ENCODE measurements at places on chromosomes 13 and 19.

GRCh38 chr13:46478651-46479050, 74.3 kb upstream of the LRCH1 start:
- H3K4me1 ChIP-seq: no peaks in the 10 kb centered on the region
- H3K36me3 ChIP-seq: no peaks in the 10 kb centered on the region
- no peak for DNase-seq
- H3K27ac ChIP-seq: no peak overlapping the region

- DNase-seq: no peak
- no peaks in the 10 kb centered on the region for H3K36me3 ChIP-seq
- peaks cover 19% of the 10 kb centered on the region for H3K4me1 ChIP-seq
- no peaks in the 10 kb centered on the region for H3K27me3 ChIP-seq
- peak overlapping the region; percentile 87 for H3K27ac ChIP-seq
These were observed 35.3 kb downstream of the INSR start for GRCh38 chr19:7258840-7259395.

DNA sequence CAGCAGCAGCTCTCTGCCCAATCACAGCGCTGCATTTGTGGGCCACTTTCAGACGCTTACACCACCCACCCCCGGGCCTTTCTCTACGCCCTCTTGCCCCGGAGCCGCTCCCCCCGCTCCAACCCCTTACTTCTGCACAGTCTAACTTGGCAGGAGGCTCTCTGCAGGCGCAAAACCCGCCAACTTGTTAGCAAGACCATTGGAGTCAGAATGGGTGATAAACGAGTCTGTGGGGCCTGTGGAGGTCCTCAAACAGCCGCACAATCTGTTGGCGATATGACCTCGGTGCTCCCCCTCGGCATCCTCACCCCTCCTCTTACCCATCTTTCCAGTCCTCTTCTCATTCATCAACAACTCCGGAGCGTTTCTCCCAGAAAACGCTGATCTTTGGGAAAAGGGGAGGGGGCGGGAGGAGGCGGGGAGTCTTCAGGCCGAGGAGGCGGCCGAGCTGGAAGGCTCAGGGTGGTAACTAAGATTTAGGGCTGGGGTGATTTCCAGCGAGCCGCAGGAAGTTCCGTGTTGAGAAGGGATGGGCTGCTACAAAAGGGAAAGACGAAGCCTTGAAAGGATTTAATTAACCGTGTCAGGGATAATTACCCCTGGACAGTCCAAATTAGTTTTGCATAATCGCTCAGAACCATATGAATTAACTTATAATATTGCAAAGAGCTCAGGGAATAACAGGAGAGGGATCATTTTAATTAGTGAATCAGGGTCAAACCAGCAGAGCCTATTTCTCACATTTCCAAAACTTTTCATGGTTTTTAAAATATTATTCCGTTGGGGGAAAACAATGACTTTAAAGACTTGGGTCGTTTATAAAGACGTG, 4.1 kb downstream of the SOX21 start:
- H3K4me3 ChIP-seq: no peak overlapping the region
- H3K4me1 ChIP-seq: peaks cover 21% of the 10 kb centered on the region
- peaks cover 95% of the 10 kb centered on the region for H3K27me3 ChIP-seq
- H3K27ac ChIP-seq: no peak overlapping the region
- DNase-seq: no peak

DNA sequence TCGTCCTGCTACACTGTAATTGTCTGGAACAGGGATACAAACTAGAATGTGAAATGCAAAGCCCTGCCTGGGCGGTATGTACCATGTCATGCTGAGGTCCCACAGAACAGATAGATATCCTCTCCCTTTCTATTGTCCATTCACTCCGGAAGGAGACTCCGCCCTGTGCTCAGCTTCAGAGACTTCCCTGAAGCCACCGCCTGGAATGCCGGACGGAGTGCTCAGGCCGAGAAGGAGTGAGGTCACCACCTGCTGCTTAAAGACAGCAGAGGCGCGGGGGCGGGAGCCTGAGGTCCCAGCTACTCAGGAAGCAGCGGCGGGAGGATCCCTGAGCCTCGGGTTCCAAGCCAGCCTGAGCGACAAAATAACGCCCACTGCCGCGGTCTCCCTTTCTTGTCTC, 890 bp upstream of the ZNF611 start:
- peak overlapping the region; percentile 95 for H3K27ac ChIP-seq
- H3K27me3 ChIP-seq: no peaks in the 10 kb centered on the region
- H3K4me3 ChIP-seq: peak overlapping the region; percentile 5
- peak; percentile 90 for DNase-seq

GRCh38 chr13:34162544-34162933, 344.6 kb downstream of the RFC3 start:
- H3K4me3 ChIP-seq: no peak overlapping the region
- H3K27me3 ChIP-seq: no peaks in the 10 kb centered on the region
- H3K27ac ChIP-seq: peak overlapping the region; percentile 46

- DNase-seq: peak; percentile 37
- H3K4me3 ChIP-seq: no peak overlapping the region
- H3K4me1 ChIP-seq: no peaks in the 10 kb centered on the region
These were observed 19.9 kb downstream of the MEGF8 start for GRCh38 chr19:42345191-42345812.

DNA sequence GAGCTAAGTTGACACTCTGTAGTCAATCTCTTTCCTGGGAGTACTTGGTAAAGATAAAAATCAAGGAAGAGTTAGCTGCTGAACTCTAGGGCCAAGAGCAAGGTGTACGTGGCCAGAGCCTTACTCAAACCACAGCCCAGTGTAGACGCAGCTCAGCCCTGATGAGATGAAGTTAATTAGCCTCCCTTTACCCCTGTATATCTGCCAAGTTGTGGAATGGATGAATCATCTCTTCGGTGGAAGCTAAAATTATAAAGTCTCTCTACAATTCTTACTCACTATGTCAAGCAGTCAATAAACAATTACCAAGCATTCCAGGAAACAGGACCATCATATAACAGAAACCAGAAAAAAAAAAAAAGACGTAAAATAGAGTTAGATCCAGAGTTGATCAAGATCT, 146.9 kb upstream of the UFM1 start:
- no peaks in the 10 kb centered on the region for H3K4me1 ChIP-seq
- DNase-seq: no peak
- no peaks in the 10 kb centered on the region for H3K27me3 ChIP-seq
- no peak overlapping the region for H3K27ac ChIP-seq

- H3K27me3 ChIP-seq: no peaks in the 10 kb centered on the region
- peaks cover 15% of the 10 kb centered on the region for H3K4me1 ChIP-seq
- H3K4me3 ChIP-seq: no peak overlapping the region
- H3K36me3 ChIP-seq: no peaks in the 10 kb centered on the region
- H3K27ac ChIP-seq: peak overlapping the region; percentile 88
These were observed 1.9 kb downstream of the ADAT3 start for GRCh38 chr19:1906985-1907562.

DNA sequence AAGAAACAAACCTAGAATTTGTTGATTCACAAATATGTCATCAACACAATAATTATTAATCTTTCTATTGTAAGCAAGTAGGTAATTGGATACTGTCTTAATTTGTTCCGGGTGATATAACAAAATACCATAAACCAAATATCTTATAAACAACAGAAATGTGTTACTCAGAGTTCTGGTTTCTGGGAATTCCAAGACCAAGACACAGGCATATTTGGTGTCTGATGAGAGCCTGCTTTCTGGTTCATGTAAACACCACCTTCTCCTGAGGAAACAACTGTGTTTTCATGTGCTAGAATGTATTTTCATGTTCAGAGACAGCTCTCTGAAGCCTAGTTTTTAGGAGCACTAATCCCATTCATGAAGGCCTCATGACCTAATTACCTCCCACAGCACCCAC, 1819.5 kb downstream of the SLITRK5 start:
- H3K27ac ChIP-seq: no peak overlapping the region
- H3K36me3 ChIP-seq: no peaks in the 10 kb centered on the region
- no peak overlapping the region for H3K4me3 ChIP-seq
- no peaks in the 10 kb centered on the region for H3K4me1 ChIP-seq

GRCh38 chr13:98549728-98550317, 27.1 kb downstream of the STK24 start:
- no peak overlapping the region for H3K4me3 ChIP-seq
- DNase-seq: no peak
- H3K27ac ChIP-seq: peak overlapping the region; percentile 35
- no peaks in the 10 kb centered on the region for H3K27me3 ChIP-seq
- no peaks in the 10 kb centered on the region for H3K36me3 ChIP-seq

- H3K36me3 ChIP-seq: no peaks in the 10 kb centered on the region
- no peak overlapping the region for H3K27ac ChIP-seq
- no peaks in the 10 kb centered on the region for H3K4me1 ChIP-seq
- no peaks in the 10 kb centered on the region for H3K27me3 ChIP-seq
These were observed 7.6 kb upstream of the NAXD start for GRCh38 chr13:110607675-110608224.

DNA sequence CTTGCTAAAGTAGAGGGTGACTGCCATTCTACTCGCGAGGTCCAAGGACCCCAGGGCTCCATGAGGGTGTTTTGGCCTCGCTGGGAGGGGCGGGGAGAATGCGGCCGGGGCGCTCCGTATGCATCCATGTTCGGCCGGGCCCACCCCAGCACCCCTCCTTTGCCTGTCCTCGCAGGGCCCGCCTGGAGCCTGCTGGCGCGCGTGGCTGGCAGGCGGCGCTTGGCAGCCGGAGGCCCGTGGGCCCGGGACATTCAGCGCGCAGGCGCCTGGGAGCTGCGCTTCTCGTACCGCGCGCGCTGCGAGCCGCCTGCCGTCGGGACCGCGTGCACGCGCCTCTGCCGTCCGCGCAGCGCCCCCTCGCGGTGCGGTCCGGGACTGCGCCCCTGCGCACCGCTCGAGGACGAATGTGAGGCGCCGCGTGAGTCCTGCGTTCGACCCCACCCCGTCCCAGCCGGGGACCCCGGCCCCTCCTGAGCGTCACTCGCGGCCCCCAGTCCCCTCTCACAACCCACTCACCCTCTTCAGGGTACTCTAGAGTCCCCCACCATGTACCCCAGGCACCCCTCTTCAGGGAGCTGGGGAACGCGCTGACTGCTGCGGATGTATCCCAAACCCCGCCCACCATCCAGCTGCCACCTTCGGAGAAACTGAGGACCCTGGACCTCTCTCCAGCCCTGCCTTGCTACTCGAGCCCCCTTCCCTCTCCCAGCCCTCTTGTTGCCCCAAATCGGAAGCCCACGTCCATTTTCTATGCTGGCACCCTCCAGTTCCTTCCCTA, 4.1 kb downstream of the DLL3 start:
- no peaks in the 10 kb centered on the region for H3K36me3 ChIP-seq
- peak; percentile 87 for DNase-seq
- no peak overlapping the region for H3K4me3 ChIP-seq
- peaks cover 71% of the 10 kb centered on the region for H3K27me3 ChIP-seq
- H3K27ac ChIP-seq: no peak overlapping the region

DNA sequence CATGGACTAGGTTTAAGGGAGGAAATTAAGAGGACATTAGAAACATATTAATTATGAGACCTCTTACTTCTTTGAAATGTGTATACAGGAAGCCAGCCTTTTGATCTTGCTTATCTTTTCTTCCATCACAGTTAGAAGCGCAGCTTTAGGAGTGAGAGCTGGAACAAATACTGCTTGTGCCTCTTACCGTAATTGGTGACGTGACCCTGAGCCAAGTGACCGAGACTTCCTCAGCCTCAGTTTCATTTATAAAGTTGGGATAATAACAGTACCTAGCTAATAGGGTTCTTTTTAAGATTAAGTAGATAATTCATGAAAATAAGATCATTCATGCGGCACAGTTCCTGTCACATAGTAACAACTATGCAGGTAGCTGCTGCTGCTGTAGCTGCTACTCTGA, 18.5 kb downstream of the FREM2 start:
- no peak overlapping the region for H3K4me3 ChIP-seq
- H3K27ac ChIP-seq: no peak overlapping the region
- H3K4me1 ChIP-seq: no peaks in the 10 kb centered on the region

- no peak for DNase-seq
- no peaks in the 10 kb centered on the region for H3K27me3 ChIP-seq
- no peak overlapping the region for H3K27ac ChIP-seq
These were observed 75.0 kb upstream of the SLC15A1 start for GRCh38 chr13:98827449-98827848.

GRCh38 chr19:31312009-31312676, 37.1 kb downstream of the TSHZ3 start:
- no peak overlapping the region for H3K27ac ChIP-seq
- H3K36me3 ChIP-seq: no peaks in the 10 kb centered on the region
- no peaks in the 10 kb centered on the region for H3K27me3 ChIP-seq
- no peak overlapping the region for H3K4me3 ChIP-seq
- peaks cover 11% of the 10 kb centered on the region for H3K4me1 ChIP-seq

- no peak overlapping the region for H3K4me3 ChIP-seq
- H3K27me3 ChIP-seq: no peaks in the 10 kb centered on the region
- DNase-seq: no peak
- no peak overlapping the region for H3K27ac ChIP-seq
These were observed 1295.1 kb upstream of the PCDH20 start for GRCh38 chr13:62710787-62711186.

GRCh38 chr13:54705738-54706137, 1677.1 kb downstream of the OLFM4 start:
- peaks cover 3% of the 10 kb centered on the region for H3K4me1 ChIP-seq
- H3K27me3 ChIP-seq: no peaks in the 10 kb centered on the region
- no peak for DNase-seq
- H3K36me3 ChIP-seq: no peaks in the 10 kb centered on the region
- H3K27ac ChIP-seq: peak overlapping the region; percentile 9

- H3K27ac ChIP-seq: no peak overlapping the region
- H3K36me3 ChIP-seq: no peaks in the 10 kb centered on the region
- H3K4me3 ChIP-seq: no peak overlapping the region
- DNase-seq: no peak
- H3K4me1 ChIP-seq: peaks cover 8% of the 10 kb centered on the region
These were observed 757.6 kb downstream of the LIG4 start for GRCh38 chr13:107457686-107458085.

DNA sequence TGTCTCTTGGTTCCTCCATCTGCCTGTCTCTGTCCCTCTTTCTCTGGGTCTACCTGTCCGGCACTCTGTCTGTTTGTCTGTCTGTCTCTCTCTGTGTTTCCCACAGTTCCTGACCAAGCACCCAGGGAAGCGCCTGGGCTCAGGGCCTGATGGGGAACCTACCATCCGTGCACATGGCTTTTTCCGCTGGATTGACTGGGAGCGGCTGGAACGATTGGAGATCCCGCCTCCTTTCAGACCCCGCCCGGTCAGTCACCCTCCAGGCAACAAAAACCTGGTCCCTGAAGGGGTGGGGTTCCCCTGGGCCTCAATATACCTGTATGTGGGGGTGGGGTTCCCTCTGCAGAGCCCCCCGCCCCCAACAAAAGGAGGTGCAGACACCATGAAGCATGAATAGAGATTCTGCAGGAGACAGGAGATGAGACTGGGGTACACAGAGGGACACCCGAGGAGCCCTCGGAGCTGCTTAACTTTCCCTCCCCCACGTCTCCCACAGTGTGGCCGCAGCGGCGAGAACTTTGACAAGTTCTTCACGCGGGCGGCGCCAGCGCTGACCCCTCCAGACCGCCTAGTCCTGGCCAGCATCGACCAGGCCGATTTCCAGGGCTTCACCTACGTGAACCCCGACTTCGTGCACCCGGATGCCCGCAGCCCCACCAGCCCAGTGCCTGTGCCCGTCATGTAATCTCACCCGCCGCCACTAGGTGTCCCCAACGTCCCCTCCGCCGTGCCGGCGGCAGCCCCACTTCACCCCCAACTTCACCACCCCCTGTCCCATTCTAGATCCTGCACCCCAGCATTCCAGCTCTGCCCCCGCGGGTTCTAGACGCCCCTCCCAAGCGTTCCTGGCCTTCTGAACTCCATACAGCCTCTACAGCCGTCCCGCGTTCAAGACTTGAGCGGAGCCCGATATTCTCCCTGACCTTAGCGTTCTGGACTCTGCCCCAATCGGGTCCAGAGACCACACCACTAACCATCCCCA, 2.6 kb upstream of the CACNG7 start:
- no peaks in the 10 kb centered on the region for H3K4me1 ChIP-seq
- H3K27me3 ChIP-seq: peaks cover 66% of the 10 kb centered on the region
- DNase-seq: peak; percentile 56
- no peak overlapping the region for H3K4me3 ChIP-seq
- no peaks in the 10 kb centered on the region for H3K36me3 ChIP-seq
